ENCODE measurements at places on chromosomes 16 and 17. TPM values are rescaled to one million over a fixed set of nuclear protein-coding genes. Genes with fewer than 3 reads are reported as not detected.

NPIPA7 gene
- total RNA-seq: 9.5 TPM

ITGB3 gene
- total RNA-seq: not detected

GNGT2 gene
- not detected for total RNA-seq

TNFSF13 gene
- total RNA-seq: 25.7 TPM

- DNase-seq: no peak
Observed at GRCh38 chr17:49597928-49598655, 22.4 kb downstream of the NXPH3 start.

DNA sequence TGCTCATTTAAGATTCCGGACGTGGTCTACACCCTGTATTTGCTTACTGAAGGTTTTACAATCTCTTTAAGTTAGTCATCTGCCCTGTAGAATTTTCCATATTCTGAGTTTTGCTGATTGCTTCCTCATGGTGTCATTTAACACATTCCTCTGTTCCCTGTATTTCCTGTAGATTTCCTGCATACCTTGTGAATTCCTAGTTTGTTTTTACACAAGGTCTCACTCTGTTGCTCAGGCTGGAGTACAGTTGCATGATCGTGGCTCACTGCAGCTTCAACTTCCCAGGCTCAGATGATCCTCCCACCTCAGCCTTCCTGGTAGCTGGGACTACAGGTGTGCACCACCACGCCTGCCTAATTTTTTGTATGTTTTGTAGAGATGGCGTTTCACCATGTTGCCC is 66.8 kb downstream of the CMIP start:
- DNase-seq: peak; percentile 33

DNA sequence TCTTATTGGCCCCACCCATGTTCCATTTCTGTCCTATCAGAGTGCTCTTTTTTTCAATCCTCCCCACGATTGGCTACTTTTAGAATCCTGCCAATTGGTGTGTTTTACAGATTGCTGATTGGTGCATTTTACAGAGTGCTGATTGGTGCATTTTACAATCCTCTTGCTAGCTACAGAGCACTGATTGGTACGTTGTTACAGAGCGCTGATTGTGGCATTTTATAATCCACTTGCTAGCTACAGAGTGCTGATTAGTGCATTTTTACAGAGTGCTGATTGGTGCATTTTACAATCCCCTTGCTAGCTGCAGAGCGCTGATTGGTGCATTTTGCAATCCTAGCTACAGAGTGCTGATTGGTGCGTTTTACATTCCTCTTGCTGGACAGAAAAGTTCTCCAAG is 9.5 kb upstream of the CCL17 start:
- DNase-seq: no peak

DNA sequence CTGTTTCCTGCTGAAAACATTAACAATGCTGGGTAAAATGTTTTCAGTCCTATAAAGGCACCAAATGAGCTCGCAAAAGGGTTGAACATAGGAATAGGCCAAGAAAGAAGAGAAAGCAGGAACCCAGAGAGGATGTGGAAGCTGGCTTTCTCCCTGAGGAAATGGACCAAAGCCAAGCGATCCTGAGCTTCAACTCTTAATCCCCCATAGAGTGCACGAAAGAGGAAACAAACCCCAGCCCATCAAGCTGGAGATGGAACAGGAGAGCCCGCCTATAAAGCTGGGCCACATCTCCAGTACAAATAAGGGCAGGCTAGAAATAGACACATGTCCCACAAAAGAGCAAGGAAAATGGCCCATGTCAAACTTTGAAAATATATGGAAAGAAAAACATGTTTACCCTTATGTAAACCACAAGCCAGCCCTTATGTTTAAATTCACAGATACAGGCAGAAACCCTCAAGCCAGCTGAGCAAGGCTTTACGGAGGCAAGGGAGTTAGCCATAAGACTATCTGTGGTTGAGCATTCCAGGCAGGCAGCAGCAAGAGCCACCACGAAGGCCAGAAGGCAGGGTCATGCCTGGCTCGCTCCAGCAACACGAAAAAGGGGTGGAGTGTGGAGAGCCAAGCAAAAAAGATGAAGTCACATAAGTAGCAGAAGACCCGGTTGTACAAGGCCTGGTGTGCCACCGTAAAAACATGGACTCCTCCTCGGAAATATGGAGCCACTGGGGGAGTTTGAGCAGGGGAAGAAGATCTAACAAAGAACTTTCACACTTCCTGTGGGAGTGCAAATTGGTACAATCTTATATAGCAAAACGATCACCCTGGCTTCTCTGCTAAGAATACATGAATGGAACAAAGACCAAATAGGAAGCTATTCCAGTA is 27.8 kb downstream of the COPRS start:
- DNase-seq: no peak

DNA sequence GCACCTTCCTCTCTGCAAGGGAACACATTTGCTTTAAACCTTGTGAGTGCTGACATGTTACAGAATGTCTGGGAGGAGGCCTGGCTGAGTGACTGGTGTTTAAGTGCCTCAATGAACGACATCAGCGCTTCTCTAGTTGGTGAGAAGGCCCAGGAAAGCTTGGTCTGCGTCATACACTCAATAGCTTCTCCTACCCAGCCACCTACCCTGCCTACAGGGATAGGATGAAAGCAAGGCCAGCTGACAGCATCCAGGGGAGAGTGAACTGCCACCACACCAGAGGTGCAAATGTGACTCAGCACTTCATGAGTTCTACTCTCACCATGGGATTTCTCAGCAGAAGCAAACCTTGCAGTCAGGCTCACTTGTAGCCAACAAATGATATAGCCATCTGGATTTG is 31.7 kb upstream of the CFAP20 start:
- DNase-seq: no peak

- peak; percentile 69 for DNase-seq
Observed at GRCh38 chr16:19389246-19389645, 28.4 kb upstream of the TMC5 start.

GRCh38 chr16:22214889-22215288 is 8.8 kb downstream of the EEF2K start:
- DNase-seq: no peak

DNA sequence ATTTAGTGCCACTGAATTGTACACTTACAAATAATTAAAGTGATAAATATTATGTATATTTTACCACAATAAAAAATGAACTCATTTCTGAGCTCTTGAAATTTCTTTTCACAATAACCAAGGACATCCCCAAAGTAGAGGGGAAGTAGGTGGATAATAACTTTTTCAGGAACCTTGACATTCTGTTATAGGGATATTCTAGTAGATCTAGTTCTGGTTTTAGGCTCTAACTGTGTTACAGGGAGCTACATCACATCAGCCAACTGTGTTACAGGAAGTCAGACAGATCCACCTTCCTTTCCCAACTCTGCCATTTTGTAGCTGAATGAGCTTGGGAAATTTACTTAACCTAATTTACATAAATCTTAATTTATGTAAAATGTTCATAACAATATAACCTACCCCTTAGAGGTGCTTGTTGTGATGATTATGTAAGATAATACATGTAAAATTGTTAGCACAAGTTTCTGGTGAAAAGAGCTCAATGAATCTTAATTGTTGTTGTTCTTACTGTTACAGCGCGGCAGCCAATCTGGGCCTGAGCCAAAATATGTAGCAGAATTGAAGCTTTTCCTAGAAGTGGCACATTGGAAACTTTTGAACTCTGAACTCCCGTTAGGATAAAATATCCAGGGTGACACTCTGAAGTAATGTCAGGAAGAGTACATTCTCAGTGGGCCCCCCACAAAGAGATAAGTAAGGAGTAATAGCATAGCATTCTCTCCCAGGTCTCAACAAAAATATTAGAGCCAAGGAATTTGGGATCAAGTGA is 169.8 kb downstream of the AATF start:
- DNase-seq: no peak

GRCh38 chr17:80244871-80245509 is 15.7 kb upstream of the RNF213 start:
- no peak for DNase-seq

DNA sequence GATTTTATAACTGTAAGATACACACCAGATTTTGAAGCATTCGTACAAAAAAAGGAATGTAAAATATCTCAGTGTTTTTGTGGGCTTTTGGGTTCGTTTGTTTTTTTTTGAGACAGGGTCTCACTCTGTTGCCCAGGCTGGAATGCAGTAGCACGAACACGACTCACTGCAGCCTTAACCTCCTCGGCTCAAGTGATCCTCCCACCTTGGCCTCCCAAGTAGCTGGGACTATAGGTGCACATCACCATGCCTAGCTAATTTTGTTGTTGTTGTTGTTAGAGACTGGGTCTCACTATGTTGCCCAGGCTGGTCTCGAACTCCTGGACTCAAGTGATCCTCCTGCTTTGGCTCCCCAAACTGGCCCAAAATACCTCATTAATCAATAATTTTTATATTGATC is 15.9 kb downstream of the STAT5B start:
- no peak for DNase-seq

DNA sequence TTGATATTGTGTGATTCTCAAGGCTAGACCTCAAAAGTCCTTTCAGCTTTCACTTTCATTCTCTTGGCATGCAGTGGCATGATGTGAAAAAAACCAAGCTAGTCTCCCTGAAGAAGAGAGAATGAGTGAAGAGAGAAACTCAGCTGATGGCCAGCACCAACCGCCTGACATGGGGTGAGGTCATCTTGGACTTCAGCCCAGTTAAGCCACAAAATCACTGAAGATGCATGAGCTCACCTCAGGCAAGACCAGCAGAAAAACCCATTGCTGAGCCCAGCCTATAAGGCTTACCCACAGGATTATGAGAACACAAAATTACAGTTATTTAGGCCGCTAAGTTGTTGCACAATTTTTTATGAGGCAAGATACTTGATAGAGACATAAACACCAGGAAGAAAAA is 496.5 kb downstream of the TOX3 start:
- DNase-seq: peak; percentile 78

GRCh38 chr17:81342269-81343070 is 47.4 kb upstream of the SLC38A10 start:
- no peak for DNase-seq

- DNase-seq: no peak
Observed at GRCh38 chr16:67336648-67337047, 10.0 kb downstream of the LRRC36 start.

GRCh38 chr17:48333034-48333530 is 96.9 kb downstream of the SKAP1 start:
- DNase-seq: no peak

DNA sequence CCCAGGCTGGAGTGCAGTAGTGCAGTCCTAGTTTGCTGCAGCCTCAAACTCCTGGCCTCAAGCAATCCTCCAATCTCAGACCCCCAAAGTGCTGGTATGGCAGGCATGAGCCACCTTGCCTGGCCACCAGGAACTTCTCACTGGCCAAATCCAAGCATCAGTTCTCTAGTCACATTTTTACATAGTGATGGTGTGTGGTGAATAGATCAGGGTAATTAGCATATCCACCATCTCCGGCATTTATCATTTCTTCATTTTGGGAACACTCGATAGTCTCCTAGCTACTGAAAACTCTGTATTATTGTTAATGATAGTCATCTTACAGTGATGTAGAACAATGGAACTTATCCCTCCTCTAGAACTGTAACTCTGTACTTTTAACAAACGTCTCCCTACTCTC is 58.3 kb downstream of the RAB11FIP4 start:
- DNase-seq: no peak
